Fibroblast of skin of abdomen (primary cell): ENCODE measurements at places on chromosomes 3 and 15.
A peak's percentile ranks its signal among the peaks of the same experiment; 100 is the strongest.

DNA sequence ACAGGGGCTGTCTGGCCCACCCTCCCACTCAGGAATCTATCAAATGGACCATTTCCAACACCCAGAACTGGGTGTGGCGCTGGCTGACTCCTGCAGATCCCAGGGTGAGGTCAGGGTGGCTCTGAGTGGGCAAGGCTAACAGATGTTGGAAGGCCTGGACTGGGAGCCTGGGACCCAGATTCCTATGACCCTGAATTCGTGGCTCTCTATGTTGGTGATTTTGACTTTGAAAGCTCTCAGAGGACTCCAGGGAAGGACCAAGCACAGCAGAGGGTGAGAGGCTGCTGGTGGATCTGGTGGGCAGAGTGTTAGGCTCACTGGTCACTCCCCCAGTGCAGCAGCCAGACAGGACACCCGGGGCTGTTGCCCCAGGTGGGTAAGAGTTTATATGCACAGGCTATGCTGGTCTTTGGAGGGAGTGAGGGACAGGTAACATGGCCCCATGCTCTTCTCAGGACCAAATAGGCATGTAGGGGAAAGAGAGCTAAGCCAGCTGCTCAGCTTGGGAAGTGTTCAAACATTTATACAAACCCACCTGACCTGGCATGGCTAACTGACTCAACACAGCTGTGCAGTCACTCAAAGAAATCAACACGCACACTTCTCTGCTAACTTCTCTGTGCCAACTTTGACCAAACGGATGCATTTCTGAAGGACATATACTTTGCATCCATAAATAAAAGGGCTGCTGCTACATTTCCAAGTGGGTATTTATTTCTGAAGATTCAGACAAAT, 62.6 kb upstream of the RAB6B start:
- DNase-seq = no peak

GRCh38 chr3:128482175-128482574, 10.8 kb downstream of the GATA2 start:
- peak; percentile 22 for DNase-seq

DNA sequence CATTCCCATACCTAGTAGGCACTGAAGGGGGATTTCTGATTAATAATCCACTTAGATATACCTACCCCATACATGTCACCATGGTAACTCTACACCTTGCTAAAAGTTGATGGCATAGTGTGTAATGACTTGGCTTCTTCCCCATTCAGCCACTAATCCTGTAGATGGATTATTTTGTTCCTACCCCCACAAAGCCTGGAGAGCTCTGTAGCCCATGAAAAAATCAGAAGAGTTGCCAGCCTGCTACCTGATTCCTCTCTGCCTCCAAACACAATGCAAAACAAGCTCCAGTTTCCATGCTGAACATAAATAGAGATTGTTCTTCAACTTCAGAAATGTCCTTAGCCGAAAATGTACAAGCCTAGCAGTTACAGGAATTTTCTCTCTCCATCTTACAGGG, 98.9 kb upstream of the PFN2 start:
- DNase-seq = no peak

DNA sequence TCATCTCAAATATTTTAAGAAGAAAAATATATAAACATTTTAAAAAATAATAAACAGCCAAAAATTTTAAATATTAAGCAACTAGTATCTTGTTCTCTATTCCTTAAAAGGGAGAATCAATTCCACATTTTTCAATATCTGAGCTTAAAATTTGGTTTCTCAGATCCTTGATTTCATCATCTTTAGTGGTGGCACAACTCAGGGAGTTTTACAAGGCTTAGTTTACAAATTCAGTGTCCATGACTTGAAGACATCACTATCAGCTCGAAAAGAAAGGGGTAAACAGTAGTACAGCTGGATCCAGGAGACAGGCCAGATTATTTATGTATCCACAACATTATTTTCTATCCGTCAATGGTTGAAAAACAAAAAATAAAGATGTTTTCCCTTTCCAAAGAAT, 11.6 kb downstream of the IGF2BP2 start:
- no peak for DNase-seq

DNA sequence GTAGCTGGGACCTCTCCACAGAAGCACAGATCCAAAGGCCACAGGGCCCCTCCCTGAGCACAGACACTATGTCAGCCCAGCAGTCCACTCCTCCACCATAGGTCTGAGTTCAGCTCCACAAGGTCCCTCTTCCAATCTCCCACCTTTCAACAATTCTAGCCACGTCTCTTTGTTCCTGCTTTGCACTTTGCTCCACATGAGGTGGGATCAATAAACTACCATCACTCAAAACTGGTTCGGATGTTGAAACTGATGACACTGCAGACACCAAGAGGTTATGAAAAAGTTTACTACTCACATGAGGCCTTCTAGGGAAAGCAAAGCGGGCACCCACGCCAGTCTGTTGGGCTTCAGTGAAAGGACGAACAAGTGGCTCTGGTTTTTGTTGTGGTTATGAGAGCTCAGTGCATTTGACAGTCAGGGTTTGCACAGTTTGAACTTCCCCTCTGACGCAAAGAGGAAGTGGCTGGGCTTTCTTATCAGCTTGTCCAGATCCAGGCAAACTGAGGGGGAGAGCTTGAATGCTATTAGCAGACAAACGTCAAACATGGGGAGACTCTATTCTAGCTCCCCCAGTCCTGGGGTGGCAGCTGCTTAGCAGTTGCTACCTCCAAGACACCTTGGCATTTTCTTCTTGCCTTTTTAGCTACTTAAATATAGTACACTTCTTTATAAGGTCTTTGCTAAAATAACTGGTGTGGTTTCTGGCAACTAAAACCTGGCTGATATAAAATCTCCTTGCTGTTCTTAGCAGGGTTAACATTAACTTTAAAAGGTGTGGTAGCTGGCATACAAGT, 37.8 kb downstream of the ZNF445 start:
- DNase-seq = peak; percentile 4

- no peak for DNase-seq
These were observed 45.3 kb upstream of the SEC22A start for GRCh38 chr3:123156276-123156995.

- DNase-seq = no peak
These were observed 3.7 kb downstream of the CHRNA3 start for GRCh38 chr15:78617076-78617475.

- peak; percentile 91 for DNase-seq
These were observed 266.2 kb downstream of the LSAMP start for GRCh38 chr3:116179091-116179490.

GRCh38 chr3:127137113-127137512, 55.8 kb upstream of the PRR23E start:
- no peak for DNase-seq

DNA sequence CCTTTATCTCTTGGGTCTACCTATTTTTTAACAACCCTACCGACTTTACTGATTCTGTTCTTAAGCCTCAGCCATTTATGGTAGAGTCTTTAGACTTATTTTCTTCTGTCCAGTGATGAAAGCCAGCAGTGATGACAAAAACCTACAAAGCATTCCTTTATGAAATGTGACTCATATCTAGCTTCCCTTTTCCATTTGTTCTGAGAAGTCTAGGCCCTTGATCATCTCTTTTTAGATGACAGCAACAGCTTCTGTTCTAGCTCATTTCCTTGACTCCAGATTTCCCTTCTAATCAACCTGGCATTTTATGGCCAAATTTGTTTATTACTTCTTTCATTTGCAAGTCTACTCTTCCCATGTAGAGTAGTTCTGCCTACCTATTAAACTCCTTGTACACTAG, 36.1 kb downstream of the CFAP44 start:
- DNase-seq = peak; percentile 46

DNA sequence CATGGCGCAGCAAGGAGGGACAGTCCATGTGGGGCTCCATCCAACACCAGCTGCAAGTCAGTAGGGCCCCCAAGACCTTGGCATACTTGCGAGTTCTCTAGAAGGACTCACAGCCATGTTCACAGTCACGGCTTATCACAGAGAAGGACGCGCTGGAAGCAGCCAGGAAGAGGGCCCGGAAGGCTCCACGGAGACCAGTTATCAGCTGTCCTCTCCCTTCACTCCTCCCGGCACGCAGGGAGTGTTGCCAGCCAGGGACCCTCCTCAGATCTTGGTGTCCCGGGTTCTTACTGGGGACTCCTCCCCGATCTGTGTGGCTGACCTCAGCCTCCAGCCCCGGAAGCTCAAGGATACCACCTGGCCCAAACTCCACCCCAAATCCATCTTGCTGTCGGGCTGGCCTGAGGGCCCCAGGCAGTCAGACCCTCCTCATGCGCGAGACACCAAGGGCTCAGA, 68.0 kb downstream of the SLTM start:
- no peak for DNase-seq

GRCh38 chr15:42772144-42772543, 35.2 kb upstream of the CDAN1 start:
- no peak for DNase-seq

DNA sequence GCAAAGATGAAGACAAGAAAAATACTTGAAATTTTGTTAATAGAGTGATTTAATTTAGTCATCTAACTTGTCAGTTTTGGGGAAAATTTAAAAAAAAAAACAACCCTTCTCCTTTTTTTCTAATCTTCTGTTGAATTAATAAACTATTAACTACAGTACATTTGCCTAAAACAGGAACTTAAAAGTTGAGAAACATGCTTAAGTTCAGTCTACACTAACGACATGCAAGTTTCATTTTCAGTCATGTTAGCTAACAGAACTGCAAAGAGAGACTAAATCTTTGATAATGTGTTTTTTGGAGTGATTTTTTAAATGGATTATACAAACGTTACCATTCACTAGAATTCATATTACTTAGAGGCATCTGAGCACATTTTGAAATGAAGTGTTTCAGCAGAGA, 71.9 kb upstream of the MBNL1 start:
- no peak for DNase-seq

DNA sequence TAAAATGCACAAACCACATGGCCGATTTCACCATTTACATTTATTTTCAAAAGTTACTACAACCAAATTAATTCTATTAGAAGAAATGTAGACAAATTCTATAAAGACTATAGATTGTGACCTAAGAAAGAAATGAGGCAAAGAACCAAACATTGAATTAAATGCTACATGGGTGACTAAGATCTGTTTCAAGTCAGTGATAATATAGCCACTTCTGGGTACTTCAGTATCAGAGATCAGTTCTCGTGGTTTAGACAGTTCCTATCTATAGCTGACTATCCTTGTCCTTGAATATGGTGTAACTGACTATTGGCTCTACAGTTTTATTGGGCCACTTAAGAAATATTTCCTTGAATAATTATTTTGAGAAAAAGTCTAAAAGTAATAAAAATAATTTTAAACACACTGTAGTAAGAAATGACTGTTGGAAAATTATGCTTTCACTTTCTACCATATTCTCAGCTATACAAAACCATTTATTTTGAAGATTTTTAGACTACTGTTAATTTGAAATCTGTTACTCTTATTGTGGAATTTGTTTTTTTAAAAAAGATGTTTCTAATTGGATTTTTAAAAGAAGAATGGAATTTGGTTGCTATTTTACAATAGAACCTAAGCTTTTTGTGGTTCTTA, 14.1 kb downstream of the KCNMB3 start:
- no peak for DNase-seq

DNA sequence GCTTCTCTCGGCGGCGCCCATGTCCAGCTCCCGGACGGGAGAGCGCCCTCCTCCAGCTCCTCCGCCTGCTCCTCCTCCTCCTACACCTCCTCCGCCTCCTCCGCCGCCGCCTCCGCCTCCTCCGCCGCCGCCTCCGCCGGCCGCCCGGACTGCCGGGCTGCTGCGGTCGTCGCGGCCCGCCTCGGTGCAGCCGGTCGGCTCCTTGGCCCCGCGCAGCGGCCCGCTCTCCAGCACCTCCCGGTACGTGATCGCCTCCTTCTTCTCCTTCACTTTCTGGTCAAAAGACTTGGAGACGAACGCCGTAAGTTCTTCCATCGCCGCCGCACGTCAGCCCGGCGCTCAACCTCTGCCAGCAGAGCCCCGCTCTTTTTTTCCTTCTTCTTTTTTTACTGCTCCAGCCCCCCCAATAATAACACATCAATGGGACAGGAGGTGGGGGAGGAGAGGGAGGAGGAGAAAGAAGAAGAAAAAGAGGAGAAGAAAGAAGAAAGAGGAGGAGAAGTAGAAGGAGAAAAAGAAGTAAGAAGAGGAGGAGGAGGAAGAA, 438 bp downstream of the SHOX2 start:
- peak; percentile 71 for DNase-seq

DNA sequence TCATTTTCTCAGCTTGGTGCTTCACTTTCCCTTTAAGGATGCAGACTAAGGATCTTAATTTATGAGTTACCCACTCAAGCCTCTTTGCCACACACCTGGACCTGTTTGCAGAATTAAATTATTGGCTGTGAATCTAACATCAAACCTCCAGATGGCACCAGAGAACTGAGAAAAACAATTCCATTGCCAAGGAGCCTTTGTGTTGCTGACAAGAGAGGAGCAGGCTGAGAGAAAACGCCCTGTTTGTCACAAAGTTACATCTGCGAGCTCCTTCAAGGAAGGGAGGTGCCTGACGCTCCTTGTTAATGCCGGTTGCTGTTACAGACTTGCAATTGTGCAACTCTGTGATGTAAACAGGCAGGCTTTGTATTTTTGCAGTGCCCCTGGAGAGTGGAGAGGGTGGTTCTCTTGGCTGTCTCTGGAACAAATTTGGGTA, 36.3 kb upstream of the TMC3 start:
- peak; percentile 75 for DNase-seq

DNA sequence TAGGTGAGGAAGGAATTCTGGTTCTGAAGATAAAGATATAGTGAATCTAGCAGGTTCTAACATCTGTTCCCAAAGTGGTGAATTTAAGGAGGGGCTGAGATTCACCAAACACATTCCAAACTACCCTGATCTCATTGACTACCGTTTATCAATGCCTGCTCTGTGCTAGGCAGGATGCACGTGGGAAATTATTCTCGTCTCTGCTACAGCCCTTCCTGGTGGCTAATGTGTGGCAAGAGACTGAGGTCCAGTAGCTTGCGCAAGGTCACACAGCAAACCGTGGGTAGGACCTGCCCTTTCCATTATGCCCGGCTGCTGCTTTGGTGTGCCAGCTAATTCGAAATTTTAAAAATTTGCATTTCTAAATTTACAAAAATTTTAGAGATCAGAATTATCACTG, 209.5 kb upstream of the TRIM42 start:
- no peak for DNase-seq

- peak; percentile 39 for DNase-seq
These were observed 63.5 kb upstream of the FSIP1 start for GRCh38 chr15:39846108-39846507.

GRCh38 chr15:62248277-62248984, 83.3 kb upstream of the C2CD4B start:
- DNase-seq = no peak

DNA sequence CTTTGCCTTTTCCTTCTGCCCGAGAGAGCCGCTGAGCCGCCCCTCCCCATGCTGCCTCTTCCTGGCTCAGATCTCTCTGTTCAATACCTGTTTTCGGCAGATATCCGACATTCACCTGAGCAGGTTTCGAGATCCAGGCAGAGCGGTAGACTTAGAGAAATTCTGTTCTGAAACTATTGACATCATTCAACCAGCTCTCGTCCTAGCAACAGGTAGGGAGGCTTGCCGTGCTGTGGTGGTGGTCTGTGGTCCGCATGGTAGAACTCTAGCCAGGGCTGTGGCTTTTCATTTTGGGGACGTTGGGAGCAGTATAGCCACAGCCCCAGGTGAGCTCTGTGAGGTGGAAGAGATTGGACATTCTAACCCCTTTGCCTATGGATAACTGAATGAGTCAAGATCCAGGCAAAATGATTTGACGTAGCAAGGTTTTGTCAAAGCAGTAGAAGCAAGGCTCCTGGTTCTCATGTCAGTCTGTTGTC, 810 bp downstream of the TMEM62 start:
- no peak for DNase-seq

- DNase-seq = no peak
These were observed 30.7 kb downstream of the WHAMM start for GRCh38 chr15:82840166-82840565.

- no peak for DNase-seq
These were observed 38.9 kb downstream of the ZFAND6 start for GRCh38 chr15:80098341-80098740.
